ENCODE measurements at places on chromosomes 4 and X.

DNA sequence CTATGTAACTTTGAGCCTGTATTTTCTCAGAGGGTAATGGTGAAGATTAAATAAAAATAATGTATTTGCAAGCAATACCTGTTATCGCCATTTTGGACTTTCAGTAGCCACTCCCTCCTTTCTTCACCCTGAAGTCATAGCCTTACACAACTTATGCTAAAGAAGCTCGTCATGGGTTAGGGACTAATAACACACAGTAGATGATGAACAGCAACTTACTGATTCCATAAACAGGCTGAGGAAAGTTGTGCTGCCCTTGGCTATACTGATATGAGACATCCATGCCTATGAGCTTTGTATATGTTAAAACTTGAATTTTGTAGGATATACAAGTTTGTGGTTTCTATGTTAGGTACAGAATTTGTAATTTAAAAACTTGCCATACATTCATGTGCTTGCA lies 31.7 kb upstream of the EIF1AX start:
- no peak for DNase-seq

- no peak for DNase-seq
These were observed 40.0 kb downstream of the SEPTIN11 start for GRCh38 chr4:76989391-76990061.

DNA sequence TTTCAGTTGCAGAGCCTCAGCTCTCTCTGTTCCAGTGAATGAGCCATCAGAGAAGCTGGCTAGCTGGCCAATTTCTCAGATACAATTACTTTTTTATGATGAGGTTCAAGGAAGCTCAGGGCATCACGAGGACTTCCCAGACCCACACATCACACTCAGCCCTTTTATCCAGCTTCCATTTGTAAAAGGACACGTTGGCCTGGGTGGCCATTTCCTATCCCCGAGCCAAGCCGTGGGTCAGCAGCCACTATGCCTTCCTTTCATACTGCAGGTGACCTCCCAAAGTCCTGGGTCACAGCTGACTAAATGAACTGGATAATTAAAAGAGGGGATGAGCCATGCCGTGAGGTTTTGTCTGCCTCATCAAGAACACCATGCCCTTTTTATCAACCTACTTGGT lies 236.9 kb upstream of the PPARGC1A start:
- DNase-seq = no peak

DNA sequence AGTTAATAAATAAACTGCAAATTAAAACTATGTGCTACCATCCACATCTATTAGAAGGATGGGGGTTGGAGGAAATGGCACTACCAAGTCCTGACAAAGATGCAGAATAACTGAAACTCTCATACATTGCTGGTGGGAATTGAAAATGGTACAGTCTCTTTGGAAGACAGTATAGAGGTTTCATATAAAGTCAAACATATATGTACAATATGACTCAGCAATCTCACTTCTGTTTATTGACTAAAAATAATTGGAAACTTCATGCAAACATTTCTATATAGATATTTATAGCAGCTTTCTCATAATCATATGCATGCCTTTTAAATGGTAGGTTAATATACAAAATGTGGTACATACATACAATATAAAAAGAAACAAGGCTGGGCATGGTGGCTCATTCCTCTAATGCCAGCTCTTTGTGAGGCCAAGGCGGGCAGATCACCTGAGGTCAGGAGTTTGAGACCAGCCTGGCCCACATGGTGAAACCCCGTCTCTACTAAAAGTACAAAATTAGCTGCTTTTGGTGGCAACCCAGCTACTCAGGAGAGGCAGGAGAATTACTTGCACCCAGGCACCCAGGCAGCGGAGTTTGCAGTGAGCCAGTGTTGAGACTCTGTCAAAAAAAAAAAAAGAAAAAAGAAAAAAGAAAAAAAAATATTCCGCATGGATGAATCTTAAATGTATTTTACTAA lies 225.0 kb upstream of the CXXC4 start:
- DNase-seq = no peak

DNA sequence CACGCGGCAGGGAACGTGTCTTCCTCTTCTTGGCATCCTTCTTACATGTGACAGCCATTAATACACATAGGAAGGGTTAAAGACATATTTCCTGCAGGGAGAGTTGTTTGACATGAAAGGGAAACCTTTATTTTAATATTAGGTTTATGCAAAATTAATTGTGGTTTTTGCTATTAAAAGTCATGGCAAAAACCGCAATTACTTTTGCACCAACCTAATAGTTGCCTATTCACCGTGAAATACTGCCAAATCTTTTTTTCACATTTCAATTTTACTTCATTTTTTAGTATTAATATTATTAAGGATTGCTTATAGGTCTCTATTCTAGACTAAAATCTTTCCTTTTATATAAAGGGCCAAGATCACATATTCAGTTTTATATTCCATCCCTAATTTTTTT lies 230.4 kb upstream of the PITX2 start:
- no peak for DNase-seq

GRCh38 chr4:109821185-109821584 lies 5.6 kb downstream of the GAR1 start:
- DNase-seq = no peak

- DNase-seq = no peak
These were observed 10.9 kb upstream of the MSX1 start for GRCh38 chr4:4848540-4848939.

GRCh38 chr4:135072553-135072952 lies 871.0 kb upstream of the PABPC4L start:
- DNase-seq = no peak

- DNase-seq = no peak
These were observed 62.1 kb downstream of the RHOXF2B start for GRCh38 chrX:120015145-120016067.

DNA sequence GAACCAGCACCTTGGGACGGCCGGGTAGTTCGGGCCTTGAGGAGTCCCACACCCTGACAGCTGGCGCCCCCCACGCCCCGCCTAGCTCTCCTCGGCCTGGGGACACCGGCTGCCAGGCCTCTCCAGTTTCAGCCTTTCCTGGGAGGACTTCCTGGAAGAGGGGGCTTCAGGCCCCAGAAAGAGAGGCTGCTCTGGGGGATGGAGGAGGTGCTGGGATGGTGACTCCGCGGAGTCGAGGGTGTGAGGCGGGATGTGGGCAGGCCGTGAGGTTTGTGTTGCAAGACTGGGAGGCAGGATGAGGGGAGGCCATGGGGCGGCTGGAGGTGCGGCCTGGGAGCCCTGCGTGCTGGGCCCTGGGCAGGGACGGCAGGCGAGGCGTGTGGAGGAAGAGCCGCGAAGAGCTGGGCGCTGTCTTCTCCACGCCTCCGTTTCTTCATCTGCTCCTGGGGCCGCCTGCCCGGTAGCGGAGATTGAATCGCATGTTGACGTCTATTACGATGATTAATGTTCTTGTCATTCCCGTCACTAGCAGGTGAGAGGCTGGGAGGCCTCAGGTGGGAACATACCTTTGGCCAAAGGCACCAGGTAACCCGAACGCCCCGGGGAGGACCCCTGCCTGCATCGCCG lies 918 bp upstream of the FGFRL1 start:
- DNase-seq = peak; percentile 31

GRCh38 chr4:179325181-179325580 lies 1882.9 kb upstream of the AGA start:
- DNase-seq = no peak

- DNase-seq = no peak
These were observed 30.2 kb downstream of the SPINK2 start for GRCh38 chr4:56791316-56791715.

GRCh38 chr4:37639551-37640285 lies 46.5 kb downstream of the RELL1 start:
- DNase-seq = no peak

- DNase-seq = no peak
These were observed 14.4 kb downstream of the ALG13 start for GRCh38 chrX:111695297-111695880.

- peak; percentile 57 for DNase-seq
These were observed 1.5 kb downstream of the BMP3 start for GRCh38 chr4:81031796-81032551.

DNA sequence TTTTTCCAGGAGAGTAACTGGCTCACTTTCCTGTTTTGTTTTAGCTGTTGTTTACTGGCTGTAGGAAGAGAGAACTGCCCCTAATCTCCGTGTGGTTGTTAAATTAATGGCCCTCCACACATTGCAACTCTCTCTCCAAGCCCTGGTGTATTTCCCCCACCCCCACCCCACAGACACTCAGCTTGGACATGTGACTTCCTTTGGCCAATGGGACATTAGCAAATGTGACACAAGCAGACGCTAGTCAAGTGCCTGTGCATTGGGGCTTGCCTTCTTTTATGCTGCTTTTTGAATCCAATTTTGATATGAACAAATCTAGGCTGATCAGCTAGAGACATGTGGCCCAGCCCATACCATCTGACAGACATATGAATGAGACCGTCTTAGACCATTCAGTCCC lies 59.6 kb upstream of the TAB3 start:
- no peak for DNase-seq
